ENCODE measurements at places on chromosomes 11 and 22.

- DNase-seq, result no peak
Measured at GRCh38 chr22:42078469-42079318, 806 bp upstream of the SMDT1 start.

DNA sequence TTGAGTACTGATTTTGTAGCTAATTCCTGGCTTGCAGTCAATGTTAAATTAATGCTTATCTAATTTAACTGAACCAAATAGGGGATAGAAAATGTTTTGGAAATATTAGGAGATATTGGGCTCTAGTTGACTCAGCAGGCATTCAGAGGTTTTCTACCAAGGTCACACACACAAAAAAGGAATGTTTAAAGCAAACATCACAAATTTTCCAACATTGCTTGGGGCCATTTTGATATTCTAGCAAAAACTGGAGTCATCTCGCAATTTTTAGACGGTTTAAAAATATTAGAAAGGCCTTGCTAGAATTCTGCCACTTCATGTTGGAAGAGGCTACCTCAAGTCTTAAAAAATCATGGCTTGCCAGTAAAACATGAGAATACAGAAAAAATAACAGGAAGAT is 2082.1 kb upstream of the RAG2 start:
- DNase-seq, result no peak

- DNase-seq, result no peak
Measured at GRCh38 chr22:19873960-19874306, 19.3 kb upstream of the GNB1L start.

GRCh38 chr11:85170184-85170583 is 457.0 kb downstream of the DLG2 start:
- no peak for DNase-seq

GRCh38 chr11:1690167-1691025 is 6.6 kb upstream of the KRTAP5-6 start:
- no peak for DNase-seq

DNA sequence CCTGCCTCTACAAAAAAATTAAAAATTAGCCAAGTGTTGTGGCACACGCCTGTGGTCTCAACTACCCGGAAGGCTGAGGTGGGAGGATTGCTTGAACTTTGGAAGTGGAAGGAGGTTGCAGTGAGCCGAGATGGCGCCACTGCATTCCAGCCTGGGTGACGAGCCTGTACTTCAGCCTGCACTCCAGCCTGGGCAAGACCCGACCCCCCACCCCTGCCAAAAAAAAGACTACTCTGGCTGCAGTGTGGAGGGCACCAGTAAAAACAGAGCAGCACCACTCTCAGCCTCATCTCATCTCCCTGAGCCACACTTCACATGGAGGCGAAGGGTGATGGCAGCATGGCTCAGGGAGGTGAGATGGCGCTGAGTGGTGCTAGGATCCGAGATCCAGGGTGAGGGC is 50.3 kb upstream of the THY1 start:
- no peak for DNase-seq

DNA sequence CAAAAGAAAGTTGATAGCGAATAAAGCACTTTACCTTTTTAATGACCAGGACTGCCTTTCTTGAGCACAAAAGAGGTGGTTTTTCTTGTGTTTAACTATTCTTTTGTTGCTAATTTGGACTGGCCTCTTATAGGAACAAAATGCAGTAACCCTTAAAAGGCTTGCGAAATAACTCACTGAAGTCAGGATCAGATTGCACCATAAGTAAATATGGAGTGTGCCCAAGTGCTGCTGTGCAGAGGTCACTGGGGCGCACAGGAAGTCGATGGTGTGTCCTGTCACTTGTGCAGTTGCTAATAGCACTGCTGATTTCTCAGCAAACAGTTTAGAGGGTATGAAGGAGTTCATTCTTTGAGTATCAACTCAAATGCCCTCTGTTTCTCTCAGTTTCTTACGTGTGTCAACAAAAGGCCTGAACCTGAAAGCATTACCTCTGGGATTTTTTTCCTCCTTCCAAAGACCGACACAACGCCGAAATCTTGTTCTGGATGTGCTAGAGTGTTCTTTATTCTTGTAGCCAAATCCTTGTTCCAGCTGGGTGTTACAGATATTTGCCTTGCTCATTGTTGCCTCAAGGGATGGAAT is 71.3 kb downstream of the ATXN10 start:
- DNase-seq, result no peak

All from stimulated activated CD4-positive, alpha-beta T cell treated with anti-CD3 and anti-CD28 coated beads, Interleukin-4, amount 100 ng/mL, for 48 hours (primary cell).